ENCODE measurements at places on chromosomes 1 and 21.

DNA sequence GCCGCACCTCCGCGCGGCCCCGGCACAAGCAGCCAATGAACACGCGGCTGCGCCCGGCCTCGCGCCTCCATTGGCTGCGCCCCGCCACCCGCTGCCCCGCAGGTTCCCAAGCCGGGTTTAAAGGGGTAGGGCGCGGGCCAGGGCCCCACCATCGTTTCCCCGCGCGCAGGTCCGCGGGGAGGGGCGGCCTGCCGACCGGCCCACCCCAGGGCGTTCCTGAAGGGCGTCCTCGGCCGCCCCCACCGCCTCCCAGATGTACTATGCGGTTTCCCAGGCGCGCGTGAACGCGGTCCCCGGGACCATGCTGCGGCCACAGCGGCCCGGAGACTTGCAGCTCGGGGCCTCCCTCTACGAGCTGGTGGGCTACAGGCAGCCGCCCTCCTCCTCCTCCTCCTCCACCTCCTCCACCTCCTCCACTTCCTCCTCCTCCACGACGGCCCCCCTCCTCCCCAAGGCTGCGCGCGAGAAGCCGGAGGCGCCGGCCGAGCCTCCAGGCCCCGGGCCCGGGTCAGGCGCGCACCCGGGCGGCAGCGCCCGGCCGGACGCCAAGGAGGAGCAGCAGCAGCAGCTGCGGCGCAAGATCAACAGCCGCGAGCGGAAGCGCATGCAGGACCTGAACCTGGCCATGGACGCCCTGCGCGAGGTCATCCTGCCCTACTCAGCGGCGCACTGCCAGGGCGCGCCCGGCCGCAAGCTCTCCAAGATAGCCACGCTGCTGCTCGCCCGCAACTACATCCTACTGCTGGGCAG, at the start of gene OLIG1:
OLIG1 (plus strand) TSS at position 148 of the 750 bp plus-strand sequence; CDS start at position 254, 106 bp downstream.
- no peak for DNase-seq

DNA sequence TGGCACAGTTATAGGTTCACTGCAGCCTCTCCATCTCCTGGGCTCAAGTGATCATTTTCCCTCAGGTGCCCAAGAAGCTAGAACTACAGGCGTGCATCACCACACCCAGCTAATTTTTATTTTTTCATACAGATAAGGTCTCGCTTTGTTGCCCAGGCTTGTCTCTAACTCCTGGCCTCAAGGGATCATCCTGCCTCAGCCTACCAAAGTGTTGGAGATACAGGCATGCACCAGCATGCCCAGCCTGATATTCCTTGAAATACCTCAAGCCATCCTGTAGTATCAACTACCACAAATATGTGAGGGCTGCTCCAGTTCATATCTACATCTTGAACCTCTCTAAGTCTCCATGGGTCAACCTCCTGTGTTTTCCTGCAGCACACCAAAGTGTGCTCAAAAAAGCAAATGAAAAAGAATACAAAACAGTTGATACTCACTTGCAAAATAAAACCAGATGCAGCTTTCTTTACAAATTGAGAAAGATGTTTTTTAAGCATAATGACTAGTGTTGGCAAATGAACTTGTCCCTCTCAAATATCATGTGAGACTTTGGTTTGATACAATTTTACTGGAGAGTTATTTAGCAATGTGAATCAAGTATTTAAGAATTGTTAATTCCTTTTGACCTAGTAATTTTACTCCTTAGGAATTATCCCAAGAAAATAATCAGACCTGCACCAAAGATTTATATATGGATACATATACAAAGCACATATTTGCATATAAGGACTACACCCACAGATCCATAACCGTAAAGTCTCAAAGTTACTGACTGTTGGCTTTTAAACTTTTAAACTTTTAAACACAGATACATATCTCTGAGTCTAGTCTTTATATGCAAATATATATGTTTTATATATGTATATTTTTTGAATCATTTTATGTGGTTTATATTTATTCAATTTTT, 197.7 kb downstream of the NRIP1 start:
- no peak for DNase-seq

- DNase-seq: no peak
These were observed 1323.2 kb downstream of the AMY1C start for GRCh38 chr1:105072850-105073249.

DNA sequence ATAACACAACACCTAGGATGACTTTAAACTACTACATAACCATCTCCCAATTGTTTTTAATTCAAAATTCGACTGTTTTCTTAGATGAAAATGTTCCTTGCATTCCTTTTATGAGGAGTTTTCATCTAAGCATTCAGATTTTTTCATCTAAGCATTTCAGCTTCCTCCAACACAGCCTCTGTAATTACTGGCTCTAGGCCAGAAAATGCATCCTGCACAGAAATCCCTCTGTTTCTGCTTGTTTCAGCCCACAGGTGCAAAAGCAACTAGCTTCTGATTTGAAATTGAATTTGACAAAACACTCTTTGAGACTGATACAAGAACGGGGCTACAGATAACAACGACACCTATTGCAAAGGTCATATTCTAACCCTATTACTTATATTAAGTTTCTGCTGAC, 90.4 kb downstream of the RGS21 start:
- no peak for DNase-seq

DNA sequence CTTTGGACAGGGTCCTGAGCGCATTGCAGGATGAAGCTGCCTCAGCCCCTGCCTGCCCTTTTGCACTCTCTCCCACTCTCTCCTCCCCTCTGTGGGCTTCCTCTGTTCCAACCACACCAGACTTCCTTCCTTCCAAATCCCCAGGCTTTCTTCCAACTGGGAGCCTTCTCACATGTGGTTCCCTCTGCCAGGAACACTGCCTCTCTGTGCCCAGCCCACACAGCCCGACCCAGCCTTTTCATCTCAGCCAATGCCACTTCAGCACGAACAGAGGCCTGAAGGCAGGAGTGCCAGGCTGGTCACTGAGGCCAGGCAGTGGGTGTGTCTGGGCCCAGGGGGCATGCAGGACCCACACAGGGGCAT, 5.9 kb downstream of the SELENON start:
- no peak for DNase-seq

DNA sequence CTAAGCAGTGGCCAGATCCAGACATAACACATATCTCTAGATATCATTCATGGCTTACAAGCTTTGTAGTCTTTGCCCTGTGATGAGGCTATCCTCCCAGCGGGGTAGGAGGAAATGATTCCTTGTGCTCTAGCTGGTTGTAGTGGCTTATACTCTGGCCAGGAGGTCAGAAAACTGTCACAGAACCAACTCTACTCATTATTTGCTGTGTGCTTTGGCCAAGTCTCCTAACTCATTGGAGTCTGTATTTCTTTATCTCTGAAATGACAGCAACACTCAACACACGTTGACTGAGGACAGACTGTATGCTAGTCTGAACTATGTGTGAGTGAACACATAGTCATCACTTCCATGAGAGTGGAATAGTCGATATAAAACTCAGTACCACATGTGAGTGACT, 116.7 kb upstream of the F3 start:
- DNase-seq: no peak
